ENCODE measurements at places on chromosomes 1 and 21.

- no peak for DNase-seq
Measured at GRCh38 chr1:22212400-22213233, 69.7 kb upstream of the WNT4 start.

DNA sequence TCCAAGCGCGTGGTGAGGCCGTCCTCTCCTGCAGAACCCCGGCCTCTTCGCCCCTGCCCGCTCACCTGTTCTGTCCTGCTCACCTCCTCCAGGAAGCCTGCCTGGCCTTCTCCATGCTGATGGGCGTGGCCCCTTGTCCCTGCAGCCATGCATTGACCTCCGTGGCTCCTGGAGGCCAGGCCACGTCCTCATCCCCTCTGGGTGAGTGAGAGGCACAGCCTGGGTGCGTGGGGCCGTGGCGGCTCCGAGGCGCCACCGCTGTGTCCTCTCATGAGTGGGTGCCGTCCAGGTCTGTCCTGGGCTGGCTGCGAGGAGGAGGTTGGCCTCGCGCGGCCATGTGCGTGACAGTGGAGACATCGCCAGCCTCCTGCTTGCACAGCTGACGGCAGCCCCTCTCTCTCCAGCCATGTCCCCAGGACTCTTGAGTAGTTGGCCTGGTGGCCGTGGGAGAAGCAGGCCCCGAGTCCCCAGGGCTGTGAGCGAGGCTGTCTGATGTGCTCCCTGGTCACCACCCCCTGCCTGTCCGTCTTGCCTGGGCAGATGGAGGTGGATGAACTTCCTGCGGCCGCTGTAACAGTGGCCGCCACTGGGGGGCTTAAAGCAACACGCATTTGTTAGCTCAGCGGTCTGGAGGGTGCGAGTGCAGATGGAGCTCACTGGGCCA, 58.1 kb downstream of the PRKCZ start:
- no peak for DNase-seq

DNA sequence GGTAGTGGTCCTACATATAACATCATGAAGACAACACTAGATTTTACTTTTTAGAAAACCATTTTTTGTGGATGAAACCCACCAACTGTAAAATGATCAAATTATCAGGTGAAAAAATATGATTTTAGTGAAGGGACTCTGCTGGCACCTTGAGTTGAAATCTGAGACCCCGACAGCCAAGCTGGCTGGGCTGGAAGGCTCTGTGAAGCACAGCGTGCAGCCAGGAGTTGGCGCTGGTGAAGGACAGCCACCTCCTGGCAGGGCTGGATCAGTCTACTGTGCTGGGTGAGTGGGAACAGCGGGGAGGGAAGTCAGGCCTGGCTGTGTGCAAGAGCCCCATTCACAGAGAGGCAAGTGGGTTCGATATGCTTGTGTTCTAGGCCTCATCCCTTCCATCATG, 47.9 kb downstream of the DDAH1 start:
- no peak for DNase-seq

GRCh38 chr21:36551731-36552433, 72.0 kb upstream of the CLDN14 start:
- no peak for DNase-seq

DNA sequence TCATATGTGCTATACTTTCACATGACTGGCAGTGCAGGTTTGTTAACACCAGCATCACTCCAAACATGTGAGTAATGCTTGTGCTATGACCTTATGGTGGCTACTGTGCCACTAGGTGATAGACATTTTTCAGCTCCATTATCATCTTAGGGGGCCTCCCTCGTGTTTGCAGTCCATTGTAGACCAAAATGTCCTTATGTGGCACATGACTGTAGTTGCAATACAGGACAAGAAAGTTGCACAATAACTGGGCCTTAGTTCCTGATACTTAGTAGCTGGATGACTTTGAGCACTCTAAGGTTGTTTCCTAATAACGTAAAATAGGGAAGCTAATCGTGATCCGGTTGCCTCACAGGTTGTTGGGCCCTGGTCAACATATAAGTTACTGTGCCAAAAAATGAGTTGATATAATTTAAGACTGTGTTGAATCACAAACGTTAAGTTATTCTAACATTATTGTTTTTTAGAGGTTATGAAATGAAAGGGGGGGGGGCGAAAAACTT, 511 bp upstream of the SNX27 start:
- DNase-seq, result no peak

- no peak for DNase-seq
Measured at GRCh38 chr1:245684166-245684565, 529.4 kb downstream of the KIF26B start.

DNA sequence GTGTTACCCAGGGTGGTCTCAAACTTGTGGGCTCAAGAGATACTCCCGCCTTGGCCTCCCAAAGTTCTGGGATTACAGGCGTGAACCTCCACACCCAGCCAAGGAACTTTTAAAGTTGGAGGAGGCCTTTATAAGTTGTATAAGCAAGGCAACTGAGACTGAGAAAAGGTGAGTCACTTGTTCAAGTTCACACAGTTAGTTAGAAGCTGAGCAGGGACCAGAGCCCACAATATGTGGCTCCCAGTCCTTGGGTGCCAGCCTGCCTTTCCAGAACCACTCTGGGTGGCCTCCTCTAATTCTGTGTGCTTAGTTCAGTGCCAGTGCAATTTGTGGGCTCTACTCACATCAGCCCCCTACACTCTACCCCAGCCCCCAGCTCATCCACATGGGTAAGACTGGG, 3.7 kb downstream of the RAB25 start:
- no peak for DNase-seq

DNA sequence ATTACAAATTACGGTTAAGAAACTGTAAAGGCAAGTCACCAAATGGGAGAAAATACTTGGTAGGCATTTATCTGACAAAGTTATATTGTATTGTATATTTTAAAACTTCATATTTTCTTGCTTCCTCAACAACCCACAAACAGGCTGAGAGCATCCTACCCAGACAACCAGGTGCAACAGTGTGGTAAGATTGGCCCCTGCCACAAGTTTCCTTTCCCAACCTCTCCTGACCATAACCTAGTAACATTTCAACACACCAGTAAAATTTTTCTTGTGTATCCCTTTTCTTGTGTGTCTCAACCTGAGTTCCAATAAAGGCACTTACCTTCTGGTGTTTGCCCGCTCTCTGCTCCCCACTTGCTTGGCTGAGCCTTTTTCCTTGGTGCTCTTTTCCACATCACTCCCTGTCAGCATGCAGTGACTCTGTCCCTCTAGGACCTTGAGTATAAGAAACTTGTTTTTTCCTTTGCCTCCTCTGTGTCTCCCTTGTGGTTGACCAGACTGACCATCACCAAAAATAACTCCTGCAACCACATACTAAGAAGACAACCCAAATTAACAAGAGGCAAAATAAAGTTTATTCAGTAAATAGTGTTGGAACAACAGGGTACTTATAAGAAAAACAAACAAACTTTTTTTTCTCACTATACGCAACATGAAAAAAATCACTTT, 40.9 kb downstream of the FCRL3 start:
- no peak for DNase-seq

DNA sequence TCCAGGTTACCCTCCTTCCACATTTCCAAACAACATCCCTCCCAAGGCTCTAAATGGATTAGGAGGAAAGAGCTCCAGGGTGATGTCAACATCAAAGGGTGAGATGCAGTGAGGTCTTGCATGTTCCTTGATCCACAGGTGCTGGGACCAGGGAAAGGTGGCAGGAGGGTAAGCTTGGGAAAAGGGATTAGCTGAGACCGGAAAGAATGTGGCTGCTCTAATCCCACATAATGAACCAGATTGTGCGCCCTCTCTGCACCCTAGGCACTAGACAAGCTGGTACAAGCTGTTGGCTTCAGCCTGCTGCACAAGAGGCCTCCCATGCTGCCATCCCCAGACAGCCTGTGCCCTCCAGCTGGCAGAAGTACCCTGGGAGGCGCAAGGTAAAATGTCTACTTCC, 34.9 kb downstream of the PLXNA2 start:
- DNase-seq, result no peak

DNA sequence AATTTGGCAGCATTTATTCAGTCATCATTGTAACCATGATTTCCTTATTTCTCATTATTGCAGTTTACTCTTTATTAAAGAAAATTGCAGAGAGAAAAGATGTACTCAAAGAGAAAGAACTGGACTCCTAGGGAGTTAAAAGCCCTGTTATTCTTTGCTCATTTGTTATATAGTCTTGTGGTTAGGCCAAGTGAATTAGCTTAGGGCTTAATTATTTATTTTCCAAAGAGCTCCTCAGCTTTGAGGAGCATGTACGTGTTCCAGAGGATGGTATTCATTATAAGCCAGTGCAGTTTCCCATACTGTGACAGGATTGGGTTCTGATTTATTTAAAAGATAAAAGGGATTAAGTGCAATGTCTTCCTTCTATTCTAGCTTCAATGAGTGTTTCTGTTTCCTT, 86.4 kb downstream of the GPR161 start:
- DNase-seq, result no peak

GRCh38 chr1:154796303-154796892, 73.7 kb downstream of the KCNN3 start:
- no peak for DNase-seq

- no peak for DNase-seq
Measured at GRCh38 chr1:65084066-65084465, 63.9 kb upstream of the AK4 start.

DNA sequence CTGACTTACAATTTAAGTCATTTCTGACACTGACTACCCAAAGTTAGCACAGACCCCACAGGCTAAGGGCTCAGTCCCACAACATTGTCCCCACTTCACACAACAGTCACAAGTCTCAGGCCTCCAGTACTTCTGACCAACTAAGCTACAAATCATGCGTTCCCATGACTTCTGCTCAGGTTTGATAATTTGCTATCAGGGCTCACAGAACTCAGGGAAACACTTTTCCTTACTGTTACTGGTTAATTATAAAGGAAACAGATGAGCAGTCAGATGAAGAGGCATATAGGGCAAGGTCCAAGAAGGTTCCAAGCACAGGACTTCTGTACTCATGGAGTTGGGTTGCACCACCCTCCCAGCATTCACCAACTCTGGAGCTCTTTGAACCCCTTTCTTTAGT, 151.2 kb upstream of the TNR start:
- no peak for DNase-seq

GRCh38 chr1:26092422-26092821, 19.2 kb upstream of the PDIK1L start:
- DNase-seq, result no peak

DNA sequence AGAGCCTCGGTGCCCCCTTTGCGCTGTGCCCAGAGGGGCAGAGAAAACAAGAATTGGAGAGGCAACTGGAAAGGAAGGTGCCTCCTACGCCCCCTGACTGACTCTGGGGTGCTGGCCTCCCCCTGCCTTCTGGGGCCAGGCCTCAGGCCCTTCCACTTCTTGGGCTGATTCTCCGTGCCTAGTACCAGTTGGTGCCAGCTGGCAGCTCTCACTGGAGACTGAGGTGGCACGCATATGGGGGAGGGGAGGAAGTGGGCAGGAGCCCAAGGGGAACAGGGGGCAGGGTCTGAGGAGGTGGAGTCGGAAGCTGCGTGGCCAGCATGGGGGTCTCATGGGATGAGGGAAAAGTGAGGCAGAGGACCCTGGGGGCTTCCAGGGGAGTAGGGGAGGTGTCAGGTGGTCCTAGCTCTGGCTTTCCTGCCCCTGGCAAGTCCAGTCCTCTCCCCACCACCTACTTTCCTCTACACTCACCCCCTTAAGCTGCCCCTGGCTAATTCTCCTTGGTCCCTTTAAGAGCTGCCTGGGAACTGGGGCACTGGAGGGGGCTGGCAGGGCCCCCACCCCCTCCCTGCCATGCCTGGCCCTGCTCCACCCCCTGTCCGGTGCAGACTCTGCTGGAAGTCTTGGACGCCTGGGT, 6.5 kb upstream of the SEMA4A start:
- DNase-seq, result no peak

GRCh38 chr1:112893288-112894009, 62.5 kb downstream of the SLC16A1 start:
- DNase-seq, result no peak

DNA sequence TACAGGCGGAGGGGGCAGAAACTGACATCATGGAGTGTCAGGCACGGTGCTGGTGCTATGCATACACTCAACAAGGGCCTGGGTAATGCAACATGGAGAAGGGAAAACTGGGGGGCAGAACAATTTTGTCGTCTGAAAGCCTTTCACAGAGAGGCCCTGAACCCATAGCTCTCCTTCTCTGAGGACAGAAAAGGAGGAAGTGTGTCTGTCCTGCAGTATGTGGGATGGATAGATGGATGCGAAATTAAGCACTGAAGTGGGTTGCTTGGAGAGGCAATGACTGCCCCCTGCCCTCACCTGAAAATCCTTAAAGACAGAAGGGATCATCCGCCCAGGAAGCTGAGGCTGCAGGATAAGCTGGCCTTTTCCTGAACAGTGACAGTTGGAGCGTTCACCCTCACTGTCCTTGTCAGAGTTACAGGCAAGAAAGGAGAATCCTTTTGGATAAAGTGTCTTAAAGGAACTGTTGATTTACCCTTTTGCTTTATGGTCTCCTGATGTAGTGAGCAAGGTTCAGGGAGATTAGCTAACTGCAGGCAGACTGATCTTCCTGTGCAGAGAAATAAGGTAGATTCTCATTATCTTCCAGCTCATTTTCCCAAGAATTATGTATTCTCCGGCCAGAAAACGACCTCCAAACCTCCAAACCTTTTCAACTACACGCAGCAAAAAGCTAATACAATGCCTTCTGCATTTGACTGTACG, 1.6 kb upstream of the FAM20B start:
- no peak for DNase-seq

DNA sequence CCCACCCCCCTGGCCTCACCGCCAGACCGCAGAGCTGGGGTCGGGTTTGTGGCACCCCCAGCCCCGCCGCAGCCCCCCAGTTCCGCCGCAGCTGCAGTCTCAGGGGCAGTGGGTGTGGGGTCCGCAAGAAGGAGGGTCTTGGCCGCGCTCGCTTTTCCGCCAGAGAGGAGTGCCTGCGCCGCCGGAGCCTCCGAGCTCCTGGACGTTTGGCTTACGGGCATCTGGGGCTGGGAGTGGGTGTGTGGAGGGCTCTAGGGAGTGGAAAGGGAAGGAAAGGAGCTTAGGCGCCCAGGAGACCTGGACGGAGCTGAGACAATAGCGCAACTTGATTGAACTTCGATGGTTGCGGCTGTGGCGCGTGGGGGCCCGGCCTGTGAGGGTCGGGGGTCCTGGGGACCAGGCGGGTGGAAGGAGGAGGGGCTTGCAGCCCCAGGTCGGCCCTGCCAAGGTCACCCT, 88.8 kb upstream of the IPO9 start:
- no peak for DNase-seq

DNA sequence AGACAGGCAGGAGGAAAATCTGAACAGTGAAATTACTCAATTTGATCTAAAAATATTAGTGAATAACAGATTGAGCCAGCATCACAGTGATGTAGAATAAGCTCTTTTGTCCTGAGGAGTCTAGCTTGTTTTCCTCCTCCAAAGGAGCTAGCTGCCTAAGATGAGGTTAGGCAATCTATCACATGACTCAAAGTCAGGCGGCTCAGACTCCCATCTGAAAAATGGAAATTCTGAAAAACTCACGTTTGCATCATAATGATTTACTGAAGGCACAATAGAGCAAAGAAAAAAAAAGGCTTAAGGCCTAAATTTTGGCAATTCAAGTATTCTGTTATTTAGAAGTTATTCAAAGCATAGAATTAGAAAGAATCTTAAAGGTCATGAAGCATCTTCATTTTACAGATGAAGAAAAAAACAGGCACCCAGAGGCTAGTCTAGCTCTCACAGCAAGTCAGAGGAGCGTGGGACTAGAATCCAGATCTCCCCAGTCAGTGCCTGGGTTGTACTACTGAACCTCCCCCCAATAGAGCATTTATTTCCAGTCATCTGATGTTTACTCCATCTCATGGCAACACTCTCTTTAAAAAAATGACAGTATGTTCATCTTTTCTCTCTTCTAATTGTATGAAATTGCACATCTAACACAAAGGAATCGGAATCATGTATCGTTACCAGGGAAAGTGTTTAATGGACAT, 62.5 kb upstream of the ATF3 start:
- DNase-seq, result no peak
